ENCODE measurements at places on chromosomes 5 and 9. TPM values are rescaled to one million over a fixed set of nuclear protein-coding genes. Genes with fewer than 3 reads are reported as not detected.

Gene SPARC
- 1,348 TPM for total RNA-seq

Gene TMEM171
- total RNA-seq, result 2.2 TPM

Gene PCDHA13
- total RNA-seq, result 0.55 TPM

Gene PHF24
- not detected for total RNA-seq

Gene SPATA31A1
- total RNA-seq, result not detected

Gene CARTPT
- total RNA-seq, result not detected

GRCh38 chr5:135272311-135272805, 126.7 kb downstream of the MACROH2A1 start:
- no peak for DNase-seq

- no peak for DNase-seq
Observed at GRCh38 chr5:117262572-117263131, 688.0 kb upstream of the SEMA6A start.

GRCh38 chr5:219991-220390, 1.9 kb downstream of the SDHA start:
- DNase-seq, result no peak

DNA sequence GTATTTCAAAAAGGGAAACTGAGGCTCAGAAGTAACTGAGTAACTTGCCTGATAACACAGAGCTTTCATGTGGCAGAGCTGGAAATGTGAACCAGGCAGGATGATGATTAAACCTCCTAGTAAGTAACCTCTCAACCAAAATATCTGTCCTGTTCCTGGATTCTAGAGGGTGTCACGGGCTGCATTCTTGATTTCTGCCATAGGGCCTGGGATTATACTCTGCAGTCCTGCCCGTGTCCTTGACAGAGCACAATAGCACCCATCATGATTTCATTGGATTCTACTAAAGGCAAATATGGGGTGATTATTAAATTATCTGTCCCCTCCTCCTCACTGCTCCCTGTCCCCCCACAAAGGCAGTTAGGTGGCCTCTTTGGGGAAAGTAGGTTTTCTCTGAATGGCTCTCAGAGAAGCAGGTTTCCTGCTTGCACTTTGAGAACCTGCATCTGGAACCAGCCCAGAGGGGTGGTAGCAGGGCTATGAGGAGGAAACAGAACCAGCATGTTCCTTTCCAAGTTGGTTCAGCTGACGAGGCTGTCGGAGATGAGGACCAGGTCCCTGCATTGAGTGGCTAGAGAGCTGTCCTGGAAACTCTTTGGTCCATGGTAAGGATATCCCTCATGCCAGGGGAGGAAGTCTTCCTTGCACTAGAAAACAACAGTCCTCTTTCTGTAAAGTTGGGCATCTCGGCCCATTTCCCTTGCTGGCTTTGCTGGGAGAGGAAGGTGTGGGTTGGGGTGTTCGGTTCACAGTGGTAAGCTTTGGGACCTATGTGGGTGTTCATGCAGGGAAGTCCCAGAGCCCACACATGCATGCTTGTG, 36.6 kb downstream of the PPARGC1B start:
- DNase-seq, result no peak

DNA sequence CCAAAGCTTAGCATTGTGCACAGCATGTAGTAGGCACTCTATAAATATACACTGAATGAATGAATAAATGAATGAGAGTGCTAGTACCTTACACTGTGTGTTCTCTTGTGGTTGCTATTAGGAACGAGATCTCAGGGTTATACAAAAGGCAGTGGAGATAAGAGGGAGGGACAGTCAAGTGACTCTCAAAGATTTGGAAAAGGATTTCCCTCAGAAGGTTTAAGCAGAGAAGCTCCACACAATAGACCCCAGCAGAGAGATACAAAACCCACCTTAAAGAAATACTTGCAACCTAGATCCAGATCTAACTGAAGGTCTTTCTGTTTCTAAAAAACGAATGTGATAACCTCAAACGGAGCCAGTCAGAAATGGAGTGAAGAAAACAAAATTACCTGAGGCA, 11.8 kb upstream of the EFNA5 start:
- no peak for DNase-seq

DNA sequence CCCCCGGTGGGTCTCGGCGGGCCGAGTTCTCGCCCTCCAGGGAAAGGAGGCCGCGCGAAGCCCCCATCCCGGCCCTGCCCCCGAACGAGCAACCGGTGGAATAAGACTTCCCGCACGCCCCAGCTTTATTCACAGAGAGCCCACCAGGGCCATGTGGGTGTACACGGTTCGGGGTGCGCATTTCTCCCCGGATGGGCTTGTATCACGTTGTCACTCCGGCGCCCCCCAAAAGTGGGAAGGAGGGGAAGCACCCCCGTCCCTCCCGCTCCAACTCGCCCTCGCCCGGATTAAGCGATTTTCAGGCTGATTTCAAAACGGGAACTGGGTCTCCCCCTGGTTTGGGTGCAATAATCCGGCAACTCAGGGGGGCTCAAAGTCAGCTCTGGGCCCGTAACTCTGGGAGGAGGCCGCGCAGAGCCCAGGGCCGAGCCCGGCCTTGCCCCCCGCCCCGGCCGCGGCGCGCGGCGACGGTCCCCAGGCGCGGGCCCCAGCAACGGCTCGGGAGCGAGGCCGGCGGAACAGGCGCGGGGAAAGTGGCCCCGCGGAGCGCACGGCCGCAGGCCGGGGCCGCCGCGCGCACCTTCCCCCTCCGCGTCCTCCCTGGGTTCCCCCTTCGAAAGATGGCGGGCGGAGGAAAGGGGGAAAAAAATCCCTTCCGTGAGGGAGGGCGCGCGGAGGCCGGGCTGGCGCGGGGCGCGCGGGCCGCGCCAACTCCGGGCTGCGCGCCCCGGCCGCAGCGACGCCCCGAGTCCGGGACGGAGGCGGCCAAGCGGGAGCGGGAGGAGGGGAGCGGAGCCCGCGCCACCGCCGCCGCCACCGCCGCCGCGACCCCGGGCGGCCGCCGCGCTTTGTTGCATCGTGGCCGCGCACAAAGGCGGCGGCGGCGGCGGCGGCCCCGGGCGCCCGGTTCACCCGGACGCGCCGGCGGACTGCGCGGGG, 644 bp downstream of the BRD3 start:
- peak; percentile 34 for DNase-seq

DNA sequence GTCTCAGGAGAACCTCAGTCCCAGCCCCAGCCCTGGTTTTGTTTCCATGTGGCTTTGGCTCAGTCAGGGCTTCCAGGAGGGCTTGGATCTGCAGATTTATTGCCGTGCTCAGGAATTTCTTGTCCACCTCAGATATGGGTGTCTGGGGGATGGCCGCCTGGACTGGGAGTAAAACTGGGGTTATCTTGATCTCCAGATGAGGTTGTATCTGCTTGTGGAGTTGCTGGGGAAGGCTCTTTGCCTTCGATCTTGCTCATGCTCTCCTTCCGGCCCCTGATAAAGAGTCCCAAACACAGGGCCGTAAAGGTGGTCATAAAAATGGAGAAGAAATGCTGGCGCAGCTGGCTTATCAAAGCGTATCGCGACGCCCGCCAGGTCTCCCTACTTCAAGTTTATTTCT, 17.8 kb upstream of the PITX1 start:
- DNase-seq, result no peak

GRCh38 chr9:94568972-94569712, 14.3 kb downstream of the PCAT7 start:
- DNase-seq, result no peak

DNA sequence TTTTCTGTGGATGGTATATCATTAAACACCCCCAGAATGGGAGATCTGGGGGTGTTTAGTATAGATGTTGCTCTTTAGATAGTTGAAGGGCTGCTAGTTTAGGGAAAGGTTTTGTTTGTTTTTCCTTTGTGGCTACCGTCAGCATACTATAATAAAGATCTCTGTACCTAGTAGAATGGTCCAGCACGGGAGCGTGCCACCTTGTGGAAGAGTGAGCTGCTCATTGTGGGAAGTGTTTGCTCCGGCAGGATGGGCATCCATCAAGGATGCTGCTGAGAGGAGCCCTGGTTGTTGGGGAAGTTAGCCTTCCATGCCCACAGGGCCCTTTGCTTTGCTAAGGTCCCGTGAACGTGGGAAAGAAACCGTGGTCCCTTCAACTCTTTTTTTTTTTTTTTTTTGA, 113.1 kb downstream of the LIFR start:
- no peak for DNase-seq

- no peak for DNase-seq
Observed at GRCh38 chr5:148620091-148620490, 34.2 kb downstream of the HTR4 start.

GRCh38 chr5:14309878-14310531, 166.9 kb downstream of the TRIO start:
- DNase-seq, result no peak

GRCh38 chr5:148733601-148734438, 79.5 kb upstream of the HTR4 start:
- peak; percentile 88 for DNase-seq

- DNase-seq, result no peak
Observed at GRCh38 chr9:105026451-105026850, 98.5 kb upstream of the ABCA1 start.

GRCh38 chr5:79886456-79886855, 104.6 kb downstream of the MTX3 start:
- DNase-seq, result no peak

DNA sequence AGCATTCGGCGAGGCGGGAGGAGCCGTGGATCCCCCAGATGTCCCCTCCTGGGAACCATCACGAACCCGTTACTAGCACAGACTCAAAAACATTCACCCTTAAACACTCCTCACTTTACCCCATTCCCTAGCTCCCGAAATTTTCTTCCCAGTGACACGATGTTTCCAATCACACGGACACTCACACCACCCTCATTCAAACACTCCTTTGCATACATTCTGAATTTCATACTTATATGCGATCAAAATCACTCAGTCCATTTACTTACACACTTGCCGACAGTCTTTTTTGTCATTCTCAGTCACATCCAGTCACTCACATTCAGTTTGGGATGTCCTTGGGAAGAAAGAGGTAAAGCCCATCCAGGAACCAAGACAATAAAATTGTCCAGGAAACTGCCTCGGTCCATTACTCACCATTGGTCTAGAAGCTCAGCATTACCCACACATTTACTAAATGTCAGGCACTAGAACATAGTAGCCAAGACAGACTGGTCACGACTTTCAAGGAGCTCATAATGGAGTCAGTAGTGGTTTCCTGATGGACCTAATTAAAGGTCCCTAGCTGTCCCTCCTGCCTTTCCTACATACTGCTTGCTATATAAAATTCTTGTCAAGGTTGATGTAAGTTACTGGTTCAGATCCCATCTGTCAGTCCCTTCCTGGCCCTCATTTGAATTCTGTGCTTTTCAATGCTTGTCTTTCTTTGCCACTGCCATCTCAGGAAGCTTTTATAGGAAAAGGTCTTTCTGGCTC, 574 bp downstream of the SLC35A4 start:
- no peak for DNase-seq

- DNase-seq, result no peak
Observed at GRCh38 chr9:38059233-38059936, 9.6 kb downstream of the SHB start.

DNA sequence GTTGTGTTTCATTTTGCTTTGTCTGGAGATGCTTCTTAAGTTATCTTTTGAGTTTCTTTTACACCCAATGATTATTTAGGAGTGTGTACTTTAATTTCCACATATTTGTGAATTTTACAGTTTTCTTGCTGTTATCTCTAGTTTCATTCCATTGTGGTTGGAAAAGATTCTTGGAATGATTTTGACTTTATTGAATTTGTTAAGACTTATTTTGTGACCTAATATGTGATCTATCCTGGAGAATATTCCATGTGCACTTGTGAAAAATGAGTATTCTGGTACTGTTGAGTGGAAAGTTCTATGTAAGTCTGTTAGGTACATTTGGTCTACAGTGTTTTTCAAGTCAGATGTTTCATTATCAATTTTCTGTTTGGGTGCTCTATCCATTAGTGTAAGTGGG, 24.4 kb upstream of the GRAMD2B start:
- no peak for DNase-seq

DNA sequence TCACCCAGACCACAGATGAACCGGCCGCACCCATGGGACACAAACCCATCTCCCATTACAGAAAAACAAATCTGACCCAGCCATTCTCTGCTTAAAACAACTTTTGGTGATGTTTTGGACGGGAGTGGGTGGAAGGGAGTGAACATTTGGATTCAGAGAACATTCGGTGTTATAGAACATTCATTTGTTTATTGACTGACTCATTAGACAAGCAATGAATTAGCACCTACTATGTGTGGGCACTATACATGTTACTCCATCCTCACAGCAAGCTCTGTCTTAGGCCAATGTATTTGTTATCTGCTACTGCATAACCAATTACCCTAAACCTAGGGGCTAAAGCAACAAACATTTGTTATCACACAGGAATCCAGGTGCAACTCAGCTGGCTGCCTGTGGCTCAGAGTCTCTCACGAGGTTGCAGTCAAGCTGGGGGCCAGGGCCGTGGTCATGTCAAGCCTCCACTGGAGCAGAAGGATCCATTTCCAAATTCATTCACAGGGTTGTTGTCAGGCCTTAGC, 5.1 kb upstream of the ERGIC1 start:
- no peak for DNase-seq

DNA sequence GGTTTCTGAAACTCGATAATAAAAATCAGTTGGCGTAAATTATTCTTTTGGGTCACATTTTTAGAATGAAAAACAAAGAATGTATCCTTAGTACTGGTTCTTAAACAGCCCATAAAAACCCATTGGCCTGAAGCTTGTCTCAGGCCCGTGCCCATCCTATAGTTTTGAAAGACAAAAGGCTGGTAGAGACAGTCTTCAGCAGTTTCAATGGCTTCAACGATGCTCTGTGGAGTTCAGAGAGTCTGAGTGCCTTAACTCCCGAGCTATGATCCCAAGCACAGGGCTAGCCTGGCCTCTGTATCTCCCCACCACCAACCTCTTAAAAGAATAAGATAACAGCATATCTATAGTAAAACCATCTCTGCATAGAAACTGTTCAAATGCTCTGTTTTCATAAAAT, 595.0 kb downstream of the CDH12 start:
- DNase-seq, result no peak

GRCh38 chr9:113623851-113624485, 160.4 kb downstream of the RGS3 start:
- DNase-seq, result no peak

- DNase-seq, result peak; percentile 11
Observed at GRCh38 chr5:174148721-174149120, 103.2 kb downstream of the NSG2 start.

All from stomach (tissue), 19 donors.